ENCODE measurements at places on chromosomes 1 and 21.

DNA sequence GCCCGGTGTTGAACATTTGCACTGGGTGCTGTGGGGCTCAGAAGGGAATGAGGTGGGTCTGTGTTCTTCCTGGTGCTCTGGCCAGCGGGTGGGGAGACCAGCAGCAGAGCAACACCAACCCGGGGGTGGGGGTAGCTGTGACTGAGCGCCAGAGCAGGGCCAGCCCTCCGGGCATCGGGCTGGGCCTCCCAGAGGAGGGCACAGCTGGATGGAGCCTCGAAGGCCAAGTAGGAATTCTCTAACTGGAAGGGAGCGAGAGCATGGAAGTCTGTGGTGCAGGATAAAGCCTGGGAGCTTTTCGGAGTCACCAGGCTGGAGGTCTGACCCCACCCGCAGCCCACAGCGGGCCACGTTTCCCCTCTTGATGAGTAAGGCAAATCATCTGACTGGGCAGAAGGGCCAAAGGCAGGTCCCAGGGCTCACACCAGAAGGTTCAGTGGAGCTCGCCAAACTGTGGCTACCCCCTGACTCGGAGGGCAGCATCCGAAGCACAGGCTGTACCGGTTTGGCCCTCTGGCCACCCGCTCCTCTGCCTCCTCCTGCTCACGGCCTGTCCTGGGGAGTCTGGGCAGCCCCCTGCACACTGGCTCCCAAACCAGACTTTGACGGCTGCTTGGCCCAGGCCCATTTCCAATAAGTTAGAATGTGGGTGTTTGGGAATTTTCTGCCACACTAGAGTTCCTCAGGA, 18.8 kb downstream of the SLC1A7 start:
- no peak for DNase-seq

GRCh38 chr1:245133995-245134715, 20.6 kb upstream of the KIF26B start:
- no peak for DNase-seq

GRCh38 chr1:89896105-89896942, 75.5 kb downstream of the LRRC8D start:
- DNase-seq = no peak

DNA sequence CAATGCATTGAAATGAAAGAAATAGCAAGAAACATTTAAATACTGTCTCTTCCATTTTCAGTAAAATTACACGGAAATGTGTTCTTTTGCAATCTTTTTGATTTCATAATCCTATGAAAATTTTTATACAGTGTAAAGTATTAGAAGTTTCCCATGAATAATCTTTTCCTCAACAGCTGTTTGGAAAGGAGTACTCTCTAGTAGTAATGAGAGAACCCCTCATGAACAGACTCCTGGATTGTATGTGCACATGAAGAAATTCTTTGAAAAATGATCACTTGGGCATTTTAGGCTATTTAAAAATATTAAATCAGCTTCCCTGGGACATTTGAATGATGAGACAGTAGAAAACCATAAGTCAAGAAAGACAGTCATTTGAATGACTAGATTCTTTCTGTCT, 64.4 kb downstream of the LHX9 start:
- no peak for DNase-seq

GRCh38 chr21:34029743-34030528, 43.4 kb upstream of the MRPS6 start:
- DNase-seq = peak; percentile 13

DNA sequence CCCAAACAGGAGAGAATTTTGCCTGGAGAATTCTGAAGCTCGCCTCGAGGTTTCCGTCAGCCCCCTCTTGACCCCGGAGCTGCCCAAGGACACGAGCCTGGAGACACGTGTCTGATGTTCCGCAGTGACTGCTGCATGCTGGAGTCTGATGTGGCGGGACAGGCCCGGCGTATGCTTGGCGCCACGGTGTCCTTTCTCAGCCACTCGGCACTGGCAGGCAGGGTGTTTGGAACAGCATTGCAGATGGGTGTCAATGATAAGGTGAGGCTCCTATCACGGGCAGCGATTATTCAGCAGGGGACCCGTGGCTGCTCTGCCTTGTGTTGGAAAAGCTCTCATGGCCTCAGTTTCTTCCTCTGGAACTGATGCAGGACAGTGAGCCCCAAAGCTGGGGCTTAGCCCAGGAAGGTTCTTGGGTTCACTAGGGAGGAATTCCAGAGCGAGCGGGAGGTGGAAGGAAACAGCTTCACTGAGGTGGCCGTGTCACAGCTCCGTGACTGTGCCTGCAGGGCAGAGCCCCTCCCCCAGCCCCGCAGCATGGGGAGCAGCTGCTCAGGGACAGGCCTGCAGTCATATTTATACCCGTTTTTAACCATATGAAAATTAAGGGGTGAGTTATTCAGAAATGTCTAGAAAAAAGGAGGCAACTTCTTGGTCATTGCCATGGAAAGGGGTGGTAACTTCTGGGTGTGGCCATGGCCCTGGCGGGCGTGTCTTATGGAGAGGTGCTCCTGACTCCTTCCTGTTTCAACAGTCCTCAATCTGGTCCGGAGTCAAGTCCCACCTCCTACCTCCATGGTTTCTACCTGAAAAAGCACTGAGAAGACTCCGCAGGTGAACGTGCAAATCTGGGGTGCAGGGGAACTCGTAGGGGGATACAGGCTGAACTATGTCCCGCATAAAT, 123.4 kb downstream of the SIK1 start:
- DNase-seq = no peak

- no peak for DNase-seq
These were observed 111.3 kb downstream of the RPS6KC1 start for GRCh38 chr1:213162338-213162737.

GRCh38 chr1:111417755-111418154, 9.8 kb downstream of the OVGP1 start:
- no peak for DNase-seq
